ENCODE measurements at places on chromosomes 1 and 21.
A peak's percentile ranks its signal among the peaks of the same experiment; 100 is the strongest.

DNA sequence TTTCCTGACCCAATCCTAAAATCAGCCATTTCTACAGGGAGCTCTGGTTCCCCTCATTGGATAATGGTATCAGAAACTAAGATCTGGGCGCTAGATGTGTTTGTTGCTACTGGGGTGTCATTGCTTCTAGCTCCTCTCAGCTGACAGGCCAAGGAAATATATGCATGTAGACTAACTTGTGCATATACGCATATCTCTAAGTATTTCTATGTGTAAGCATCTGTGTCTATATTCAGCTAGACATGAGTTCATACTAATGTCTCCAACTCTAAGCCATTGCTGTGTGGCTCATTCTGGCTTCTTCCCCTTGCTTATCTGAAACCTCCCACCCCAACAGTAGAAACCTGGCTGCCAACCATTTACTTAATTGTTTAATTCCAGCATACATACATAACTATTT is 130.3 kb upstream of the MAGI3 start:
- no peak for DNase-seq

- DNase-seq = no peak
Measured at GRCh38 chr1:84350550-84350949, 47.7 kb upstream of the DNASE2B start.

- DNase-seq = no peak
Measured at GRCh38 chr21:45093035-45093532, 18.7 kb downstream of the ADARB1 start.

- DNase-seq = no peak
Measured at GRCh38 chr1:205766038-205766437, 9.2 kb downstream of the RAB29 start.

DNA sequence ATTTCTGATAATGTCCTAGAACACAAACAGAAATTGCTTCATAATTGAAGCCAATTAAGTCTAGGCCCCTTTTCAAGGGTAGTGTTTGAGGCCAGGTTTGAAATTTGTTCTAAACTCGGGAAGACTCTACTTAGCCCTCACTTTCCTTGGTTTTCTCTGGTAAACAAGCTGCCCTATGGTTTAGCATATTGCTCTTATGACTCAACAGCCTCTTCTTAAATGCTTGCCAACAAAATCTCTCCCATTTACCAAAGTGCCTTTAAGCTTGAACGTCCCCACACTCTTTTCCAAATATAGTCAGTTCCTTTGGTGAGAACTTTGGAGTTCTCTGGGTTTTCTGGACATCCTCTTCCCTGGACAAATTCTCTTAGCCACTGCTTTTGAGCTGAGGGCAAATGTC is 5.8 kb upstream of the LCE6A start:
- no peak for DNase-seq

GRCh38 chr1:213464786-213465460 is 413.9 kb downstream of the RPS6KC1 start:
- DNase-seq = no peak

DNA sequence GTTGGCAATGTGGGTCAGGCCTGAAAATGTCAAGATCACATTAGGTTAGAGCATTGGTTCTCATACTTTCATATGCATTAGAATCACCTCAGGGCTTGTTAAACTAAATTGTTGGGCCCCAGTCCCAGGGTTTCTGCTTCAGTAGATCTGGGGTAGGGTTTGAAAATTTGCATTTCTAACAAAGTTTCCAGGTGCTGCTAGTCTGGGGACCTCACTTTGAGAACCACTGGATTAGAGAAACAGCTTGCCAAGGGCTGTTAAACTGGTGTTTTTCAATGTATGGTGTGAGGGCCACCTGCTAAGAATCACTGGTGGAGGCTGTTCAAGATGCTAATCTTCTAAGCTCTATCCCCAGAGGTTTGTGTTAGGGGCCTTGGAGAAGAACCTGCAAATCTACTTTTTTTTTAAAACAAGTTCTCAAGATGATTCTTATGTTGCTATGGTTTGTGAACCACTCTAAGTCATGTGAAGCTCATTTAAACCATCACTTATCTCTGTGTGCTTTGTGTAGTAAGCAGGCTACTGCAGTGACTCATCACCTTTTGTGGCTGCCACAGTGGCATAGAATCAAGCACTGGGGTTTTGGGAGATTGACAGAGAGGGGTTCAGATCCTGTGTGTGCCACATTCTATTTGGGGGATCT is 152.2 kb downstream of the S1PR1 start:
- no peak for DNase-seq

- no peak for DNase-seq
Measured at GRCh38 chr1:18299441-18300338, 181.0 kb upstream of the KLHDC7A start.

GRCh38 chr1:108686614-108687313 is 5.3 kb upstream of the PRPF38B start:
- DNase-seq = no peak

DNA sequence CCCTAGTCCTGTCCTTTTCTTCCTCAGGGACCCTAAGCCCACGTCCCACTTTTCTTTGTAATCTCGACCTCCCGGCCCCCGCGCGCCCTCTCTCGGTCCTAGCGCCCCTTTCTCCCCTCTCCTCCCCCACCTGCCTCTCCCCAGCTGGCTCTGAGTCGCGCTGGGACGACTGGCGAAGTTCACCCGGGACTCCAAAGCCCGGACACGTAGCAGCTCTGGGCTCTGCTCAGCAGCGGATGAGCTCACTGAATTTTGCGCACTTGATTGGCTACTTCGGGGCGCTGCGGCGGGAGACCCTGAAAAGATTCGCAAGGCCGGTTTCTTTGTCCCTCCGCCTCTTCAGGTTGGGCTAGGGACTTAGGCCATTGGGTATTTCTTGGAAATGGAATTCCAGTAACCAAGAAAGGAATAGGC is 16.3 kb upstream of the ACKR1 start:
- DNase-seq = no peak

DNA sequence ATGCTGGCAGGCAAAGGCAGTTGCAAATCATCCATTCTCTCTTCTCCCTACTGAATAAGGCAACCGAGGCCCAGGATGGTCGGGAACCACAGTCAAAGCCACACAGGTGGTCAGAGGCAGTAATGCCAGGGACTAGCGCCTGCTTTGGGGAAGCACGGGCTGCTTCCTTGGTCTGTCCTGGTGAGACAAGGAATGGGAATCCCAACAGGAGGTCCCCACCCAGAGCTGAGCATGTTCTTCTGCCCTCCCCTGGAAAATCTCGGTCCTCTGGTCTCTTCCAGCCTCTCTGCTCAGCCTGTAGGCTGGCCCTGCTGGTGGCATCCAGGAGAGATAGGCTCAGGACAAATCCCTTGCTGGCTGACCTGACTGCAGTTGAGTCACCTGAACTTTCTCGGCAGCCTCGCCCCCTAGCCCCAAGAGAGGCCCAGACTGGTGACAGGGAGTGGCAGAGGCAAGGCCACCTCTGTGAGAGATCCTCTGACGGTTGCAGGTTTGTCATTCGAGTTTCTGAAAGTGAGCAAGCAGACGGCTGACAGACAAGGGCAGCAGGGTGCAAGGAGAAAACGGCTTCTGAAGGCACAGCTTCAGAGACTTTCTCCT is 5.8 kb downstream of the OLIG1 start:
- no peak for DNase-seq

- no peak for DNase-seq
Measured at GRCh38 chr1:92759361-92759760, 25.5 kb downstream of the EVI5 start.

DNA sequence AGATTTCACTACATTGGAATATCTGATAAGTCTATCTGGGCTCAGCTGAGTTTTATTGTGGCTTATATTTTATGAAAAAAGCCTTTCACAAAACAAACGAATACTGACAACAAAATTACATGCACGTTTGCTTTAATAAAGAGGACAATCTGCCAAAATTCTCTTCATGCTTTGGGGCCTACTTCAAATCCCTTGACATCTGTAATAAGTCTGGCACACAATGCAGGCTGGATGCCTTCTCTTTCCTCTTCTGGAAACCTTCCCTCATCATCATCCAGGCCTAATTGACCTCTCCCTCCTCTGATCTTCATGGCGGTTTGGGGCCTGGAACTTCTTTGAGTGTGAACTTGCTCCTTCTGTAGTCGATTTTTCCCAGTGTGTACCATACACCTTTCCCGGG is 70.3 kb downstream of the MAP10 start:
- no peak for DNase-seq

DNA sequence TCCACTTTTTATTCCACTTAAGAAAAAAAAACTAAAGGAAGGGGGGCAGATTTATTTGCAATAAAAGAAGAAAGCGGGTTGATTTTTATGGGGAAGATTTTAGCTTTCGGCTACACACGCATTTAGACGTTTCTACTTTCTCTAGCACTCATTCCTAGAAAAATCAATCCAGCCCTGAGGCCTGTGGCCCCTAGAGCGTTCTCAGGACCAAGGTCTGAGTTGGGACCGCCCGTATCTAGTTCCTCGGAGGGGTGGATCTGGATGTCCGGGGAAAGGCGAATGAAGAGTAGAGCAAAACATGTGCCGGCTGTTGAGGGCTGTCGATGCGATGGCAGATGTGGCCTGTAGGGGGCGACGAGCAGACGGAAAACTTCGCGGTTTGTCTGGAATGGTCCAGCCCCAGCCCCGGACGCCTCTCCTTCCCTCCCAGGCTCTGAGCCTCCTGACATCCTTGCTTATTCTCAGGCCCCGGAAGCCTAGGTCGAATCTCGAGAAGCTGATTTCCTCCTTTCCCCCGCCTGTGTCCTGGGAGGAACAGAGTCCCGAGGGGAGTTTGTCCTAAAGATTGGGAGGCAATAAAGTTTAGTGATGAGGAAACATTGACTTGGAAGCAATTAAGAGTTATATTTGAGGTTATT is 5.2 kb downstream of the FOXD3 start:
- peak; percentile 76 for DNase-seq

- DNase-seq = no peak
Measured at GRCh38 chr1:8016210-8016894, 9.8 kb downstream of the ERRFI1 start.

GRCh38 chr1:14880456-14881316 is 272.9 kb upstream of the TMEM51 start:
- DNase-seq = no peak

DNA sequence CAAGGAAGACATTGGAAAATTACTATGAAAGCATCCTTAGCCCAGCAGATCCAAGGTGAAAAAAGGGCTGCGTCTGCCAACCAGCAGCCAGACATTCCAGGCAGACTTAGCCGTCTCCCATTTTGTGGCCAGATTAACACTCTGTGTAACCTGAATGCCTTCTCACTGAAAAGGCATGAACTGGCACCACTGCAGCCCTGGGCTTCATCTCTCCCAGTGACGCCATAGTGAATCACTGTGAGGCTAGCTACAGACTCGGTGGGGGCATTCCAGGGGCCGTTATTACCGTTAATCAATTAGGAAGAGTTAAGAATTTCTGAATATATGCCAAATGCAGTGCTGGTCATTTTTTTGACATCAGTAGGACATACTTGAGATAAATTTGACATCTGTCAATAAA is 627.4 kb downstream of the LMO4 start:
- DNase-seq = no peak

DNA sequence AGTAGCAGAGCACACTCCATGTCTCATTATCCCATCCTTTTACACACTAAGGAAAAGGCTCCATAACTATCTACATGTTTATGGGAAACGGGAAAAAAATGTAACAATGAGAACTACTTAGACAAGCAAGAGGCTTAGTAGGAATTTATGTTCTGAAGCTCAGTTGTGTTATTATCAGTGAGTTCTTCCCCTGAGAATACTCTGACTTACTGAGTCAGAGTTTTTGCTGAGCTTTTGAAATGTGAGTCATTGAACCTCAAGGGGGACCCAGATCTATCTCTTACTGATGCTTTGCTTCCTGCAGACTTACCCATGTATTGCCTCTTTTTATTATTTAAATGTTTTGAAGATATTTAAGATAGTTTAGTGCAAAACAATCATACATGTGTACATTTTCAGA is 20.1 kb downstream of the CFHR5 start:
- DNase-seq = no peak

DNA sequence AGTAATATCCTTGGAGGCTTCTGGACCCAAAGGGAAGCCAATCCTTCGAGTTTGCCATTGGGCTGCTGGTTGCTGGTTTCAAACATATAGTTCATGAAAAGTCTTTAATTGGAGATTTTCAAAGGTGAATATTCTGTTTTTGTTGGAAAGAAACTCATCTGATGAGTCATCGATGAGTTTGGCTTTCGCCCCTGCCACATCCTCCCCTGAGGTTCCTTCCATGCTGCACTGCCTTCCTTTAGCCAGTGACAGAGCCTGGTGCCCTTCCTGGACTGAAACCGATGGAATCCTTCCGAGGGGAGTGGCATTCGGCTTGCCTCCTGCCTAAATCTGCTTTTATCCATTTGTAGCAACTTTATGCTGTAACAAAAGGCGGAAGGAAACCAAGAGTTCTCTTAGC is 550.0 kb downstream of the KIF26B start:
- DNase-seq = no peak

- no peak for DNase-seq
Measured at GRCh38 chr1:37868466-37868865, 9.1 kb upstream of the MTF1 start.

DNA sequence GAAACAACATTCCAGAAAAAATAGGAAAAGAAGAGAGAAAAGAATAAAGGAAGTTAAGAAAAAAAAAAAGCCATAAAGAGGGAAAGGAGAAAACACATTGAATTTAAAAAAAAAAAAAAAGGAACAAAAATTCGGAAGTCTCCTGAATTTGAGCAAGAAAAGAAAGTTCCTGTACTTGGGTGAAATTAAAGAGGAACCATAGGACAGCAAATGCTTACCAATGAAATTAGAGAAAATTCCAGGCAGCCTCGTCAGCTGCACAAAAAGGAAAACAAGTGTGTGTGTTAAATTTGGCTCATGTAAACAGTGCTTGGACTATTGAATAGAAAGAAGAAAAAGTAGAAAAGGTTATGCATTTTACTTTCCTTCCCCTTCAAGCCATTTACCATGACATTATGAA is 4.9 kb downstream of the IL12RB2 start:
- DNase-seq = no peak

DNA sequence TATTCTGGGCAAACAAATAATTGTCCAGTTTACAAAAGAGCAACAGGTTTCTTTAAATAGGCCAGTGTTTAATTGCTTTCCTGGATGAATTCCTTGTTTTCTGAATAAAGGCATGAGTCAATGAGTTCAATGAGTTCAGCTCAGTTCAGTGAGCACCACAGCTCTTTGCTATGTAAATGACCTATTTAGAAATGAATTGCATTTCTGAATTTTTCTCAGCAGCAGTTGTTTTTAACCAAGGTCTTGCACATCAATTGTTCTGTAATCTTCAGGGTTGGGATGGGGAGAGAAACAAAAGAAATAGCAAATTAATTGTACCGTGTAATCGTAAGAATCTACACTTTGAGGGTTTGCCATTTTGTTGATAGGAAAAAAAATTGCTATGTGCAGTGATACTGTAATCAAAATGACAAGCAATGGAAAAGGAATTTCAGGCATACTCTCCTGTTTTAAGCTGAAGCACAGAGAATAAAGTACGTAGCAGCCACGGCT is 45.7 kb downstream of the MIS18A start:
- no peak for DNase-seq

GRCh38 chr1:145979746-145980456 is 15.4 kb downstream of the POLR3GL start:
- no peak for DNase-seq

DNA sequence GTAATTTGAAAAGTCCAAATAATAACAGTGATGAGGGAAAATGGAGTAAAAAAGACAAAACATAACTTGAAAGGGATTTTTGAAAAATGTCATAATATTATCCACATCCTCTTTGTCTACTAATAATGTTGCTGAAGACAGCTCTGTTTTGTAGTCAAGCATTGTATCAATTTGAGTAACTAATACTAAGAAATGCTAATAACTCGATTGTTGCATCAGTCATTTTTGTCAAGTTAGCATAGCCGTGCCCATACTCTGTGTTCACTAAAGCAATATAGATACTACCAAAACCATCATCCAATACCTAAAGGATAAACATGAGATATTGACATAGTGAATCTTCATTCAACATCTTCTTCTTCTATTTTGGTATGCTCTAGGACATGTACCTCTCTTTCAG is 17.3 kb downstream of the PDC start:
- DNase-seq = no peak
